ENCODE measurements at places on chromosomes 13 and 19.
A peak's percentile ranks its signal among the peaks of the same experiment; 100 is the strongest.

- H3K27ac ChIP-seq, result no peak overlapping the region
- no peaks in the 10 kb centered on the region for H3K27me3 ChIP-seq
These were observed 1468.6 kb upstream of the SLC10A2 start for GRCh38 chr13:104534847-104535246.

- H3K36me3 ChIP-seq, result no peaks in the 10 kb centered on the region
- no peak overlapping the region for H3K4me3 ChIP-seq
- DNase-seq, result peak; percentile 53
- H3K27ac ChIP-seq, result no peak overlapping the region
These were observed 156.2 kb downstream of the COG6 start for GRCh38 chr13:39811696-39812095.

DNA sequence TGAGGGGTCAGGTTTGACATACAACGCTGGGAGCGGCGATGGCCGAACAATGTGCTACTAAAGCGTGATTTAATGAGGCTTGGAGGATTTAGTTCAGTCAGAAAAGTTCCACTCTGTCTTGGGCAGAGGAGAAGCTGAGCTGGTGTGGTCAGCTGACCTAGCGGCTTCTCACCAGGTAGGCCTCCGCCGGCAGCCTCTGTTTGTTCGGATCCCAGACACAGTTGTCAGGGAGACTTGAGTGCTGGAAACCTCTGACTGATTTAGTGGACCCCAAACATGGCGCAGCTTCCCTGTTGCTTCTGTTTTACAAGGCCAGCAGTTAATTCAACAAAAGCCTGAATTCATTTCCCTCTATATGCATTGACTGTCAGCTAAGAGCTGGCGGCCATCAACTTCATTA is 36.5 kb upstream of the OLFM4 start:
- H3K4me1 ChIP-seq, result no peaks in the 10 kb centered on the region
- H3K36me3 ChIP-seq, result no peaks in the 10 kb centered on the region
- H3K27ac ChIP-seq, result no peak overlapping the region
- DNase-seq, result no peak
- no peaks in the 10 kb centered on the region for H3K27me3 ChIP-seq

- no peaks in the 10 kb centered on the region for H3K4me1 ChIP-seq
- no peak for DNase-seq
- H3K4me3 ChIP-seq, result no peak overlapping the region
- no peak overlapping the region for H3K27ac ChIP-seq
- no peaks in the 10 kb centered on the region for H3K27me3 ChIP-seq
These were observed 30.7 kb downstream of the CEACAM1 start for GRCh38 chr19:42497492-42498168.

DNA sequence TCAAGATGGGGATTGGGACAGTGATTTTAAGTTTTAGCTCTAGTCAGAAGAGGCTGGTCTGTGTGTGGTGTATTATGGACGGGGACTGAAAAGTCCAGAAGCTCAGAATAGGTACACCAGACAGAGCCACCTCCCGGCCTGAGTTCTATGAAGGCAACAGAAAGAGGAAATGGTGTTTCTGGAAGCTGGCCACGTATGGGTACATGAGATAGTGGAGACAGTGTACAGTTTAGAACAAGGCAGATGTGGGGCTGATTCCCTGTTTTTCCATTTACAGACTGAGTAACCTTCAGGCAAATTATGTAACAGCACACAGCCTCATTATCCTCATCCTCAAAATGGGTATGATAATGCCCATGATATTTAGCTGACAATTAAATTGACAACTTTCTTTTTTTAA is 1.3 kb downstream of the ZNF175 start:
- H3K4me1 ChIP-seq, result peaks cover 3% of the 10 kb centered on the region
- no peak overlapping the region for H3K27ac ChIP-seq
- peak overlapping the region; percentile 70 for H3K4me3 ChIP-seq
- peaks cover 3% of the 10 kb centered on the region for H3K36me3 ChIP-seq
- H3K27me3 ChIP-seq, result peaks cover 22% of the 10 kb centered on the region
- DNase-seq, result no peak

- H3K36me3 ChIP-seq, result peaks cover 16% of the 10 kb centered on the region
- DNase-seq, result no peak
- no peaks in the 10 kb centered on the region for H3K27me3 ChIP-seq
- H3K27ac ChIP-seq, result peak overlapping the region; percentile 93
- H3K4me3 ChIP-seq, result peak overlapping the region; percentile 79
- H3K4me1 ChIP-seq, result peaks cover 12% of the 10 kb centered on the region
These were observed 764 bp downstream of the UPF1 start for GRCh38 chr19:18832306-18833140.
